Pulmonary artery endothelial cell (primary cell): ENCODE measurements at places on chromosomes 1 and 21. TPM values are rescaled to one million over a fixed set of nuclear protein-coding genes. Genes with fewer than 3 reads are reported as not detected.

DNA sequence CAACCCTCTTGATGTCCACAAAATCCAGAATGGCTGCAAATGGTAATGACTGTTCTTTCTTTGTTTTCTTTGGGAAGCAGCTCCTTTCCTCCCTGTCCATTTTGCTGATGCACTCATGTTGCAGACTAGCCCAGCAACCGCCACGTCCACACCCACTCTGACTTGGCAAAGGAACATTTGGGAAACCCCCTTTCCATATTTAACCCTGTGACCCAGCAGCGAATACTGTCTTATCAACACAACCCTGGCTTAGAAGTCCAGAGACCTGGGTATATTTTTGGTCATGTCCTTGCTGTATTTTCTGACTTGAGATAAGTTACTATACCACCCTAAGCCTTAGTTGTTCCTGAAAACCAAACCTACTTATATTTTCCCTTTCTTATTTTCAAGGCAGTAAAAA, 18.1 kb upstream of the SHE start:
- no peak for DNase-seq

DNA sequence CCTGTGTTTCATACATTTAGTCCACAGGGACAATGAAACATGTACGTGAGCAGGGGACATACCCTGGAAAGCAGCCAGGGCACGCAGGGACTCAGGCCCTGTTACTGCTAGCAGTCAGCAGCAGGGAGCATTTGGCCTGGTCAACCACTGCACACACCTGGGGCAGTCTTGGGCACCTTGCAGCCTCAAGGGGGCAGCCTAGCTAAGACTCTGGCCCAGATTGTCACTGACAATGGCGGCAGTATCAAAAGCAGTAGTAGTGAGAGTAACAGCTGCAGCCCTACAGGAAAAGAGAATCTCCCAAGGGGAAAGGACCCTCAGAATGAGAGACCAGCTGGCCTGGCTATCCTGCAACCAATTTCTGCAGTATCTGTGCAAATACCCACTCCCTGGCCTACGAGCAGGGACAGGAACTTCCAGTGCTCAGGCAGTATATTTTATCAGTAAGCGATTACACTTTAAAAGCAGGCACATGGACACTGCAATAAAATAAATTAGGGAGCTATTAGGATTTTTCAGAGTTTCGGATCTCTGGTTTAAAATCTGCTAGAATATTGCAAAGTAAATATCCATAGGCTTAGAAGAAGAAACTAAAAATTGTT, 475.6 kb downstream of the LTN1 start:
- no peak for DNase-seq

GRCh38 chr1:156419854-156420204, 50.8 kb downstream of the RHBG start:
- DNase-seq, result no peak

GRCh38 chr1:173823781-173824314, 625 bp upstream of the DARS2 start:
- no peak for DNase-seq

- no peak for DNase-seq
Observed at GRCh38 chr1:182357171-182357570, 34.4 kb downstream of the GLUL start.

FABP3 gene
- total RNA-seq, result 0.26 and 0.35 TPM in 2 replicates

DNAJC11 gene
- total RNA-seq, result 46.3 and 70.1 TPM in 2 replicates

APCS gene
- total RNA-seq, result not detected in 2 replicates

VSIG8 gene
- total RNA-seq, result not detected in 2 replicates

KLHDC9 gene
- 0.60 and 0.86 TPM in 2 replicates for total RNA-seq
